NCI-H1436 treated with DMSO at 0.1 percent for 48 hours (cell line): ENCODE measurements at places on chromosomes 4 and X.

- DNase-seq = no peak
These were observed 36.0 kb upstream of the NPNT start for GRCh38 chr4:105859233-105859632.

DNA sequence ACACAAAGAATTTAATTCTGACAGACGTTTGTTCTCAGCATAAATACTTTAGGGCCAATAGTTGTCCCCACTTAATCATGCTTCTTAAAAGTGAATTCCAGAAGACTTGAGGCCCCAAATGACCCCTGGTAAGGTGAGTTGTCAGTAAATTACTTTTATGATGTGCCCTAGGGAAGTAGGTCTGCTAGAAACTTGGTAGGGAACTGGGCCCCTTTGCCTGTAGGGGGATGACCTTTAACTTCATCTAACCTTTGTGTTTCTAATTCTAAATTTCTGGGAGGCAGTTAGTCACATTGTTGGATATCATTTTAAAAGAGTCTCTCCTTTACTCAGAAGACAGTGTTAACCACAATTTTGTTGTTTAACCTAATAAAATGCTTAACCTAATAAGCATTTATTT, 28.8 kb downstream of the HHIP start:
- no peak for DNase-seq

- no peak for DNase-seq
These were observed 117.3 kb downstream of the SYNPO2 start for GRCh38 chr4:119005928-119006460.

DNA sequence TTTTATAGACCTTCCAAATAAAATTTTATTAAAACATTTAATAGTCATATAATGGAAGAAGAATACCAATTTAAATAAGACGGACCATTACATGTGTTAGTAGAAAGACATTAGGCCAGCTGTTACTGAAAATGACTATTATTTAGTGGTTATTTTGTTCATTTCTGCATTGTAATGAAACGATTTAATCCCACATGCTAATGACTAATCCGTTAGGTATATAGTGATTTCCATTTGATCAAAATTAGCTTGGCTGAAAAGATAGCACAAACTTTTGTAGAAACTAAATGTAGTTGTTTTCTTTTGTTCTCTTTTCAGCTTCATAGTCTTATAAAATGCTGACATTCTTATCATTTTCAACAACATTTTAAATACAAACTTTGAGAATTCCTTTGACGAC, 556.1 kb upstream of the TENM3 start:
- DNase-seq = no peak

- DNase-seq = no peak
These were observed 27.8 kb upstream of the TMPRSS11D start for GRCh38 chr4:67911638-67912037.

- DNase-seq = no peak
These were observed 34.5 kb upstream of the CDKN2AIP start for GRCh38 chr4:183409934-183410333.

- DNase-seq = no peak
These were observed 11.7 kb downstream of the BBS12 start for GRCh38 chr4:122744229-122744628.

GRCh38 chrX:12892716-12893115, 13.7 kb upstream of the TLR8 start:
- no peak for DNase-seq

GRCh38 chrX:133649651-133650050, 234.4 kb upstream of the GPC4 start:
- no peak for DNase-seq

- no peak for DNase-seq
These were observed 1875.0 kb upstream of the PCDH7 start for GRCh38 chr4:28845158-28845557.

DNA sequence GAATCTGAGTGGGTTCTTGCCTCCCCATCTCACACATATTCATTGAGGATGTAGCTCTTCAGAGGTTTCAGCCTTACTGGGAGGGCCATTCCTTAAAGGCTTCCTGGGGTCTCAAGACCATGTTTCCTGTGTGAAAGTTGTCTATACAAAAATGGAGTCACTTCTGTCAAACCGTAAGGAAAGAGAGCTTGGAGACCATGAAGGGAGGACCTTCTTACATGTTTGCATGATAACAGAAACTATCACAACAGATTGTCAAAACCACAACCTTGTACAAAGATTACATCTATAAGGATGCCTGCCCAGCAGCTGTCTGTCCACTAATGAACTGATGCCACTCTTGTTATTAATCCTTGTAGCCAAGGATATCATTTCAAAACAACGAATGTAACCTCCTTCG, 139.3 kb downstream of the PDE5A start:
- no peak for DNase-seq

DNA sequence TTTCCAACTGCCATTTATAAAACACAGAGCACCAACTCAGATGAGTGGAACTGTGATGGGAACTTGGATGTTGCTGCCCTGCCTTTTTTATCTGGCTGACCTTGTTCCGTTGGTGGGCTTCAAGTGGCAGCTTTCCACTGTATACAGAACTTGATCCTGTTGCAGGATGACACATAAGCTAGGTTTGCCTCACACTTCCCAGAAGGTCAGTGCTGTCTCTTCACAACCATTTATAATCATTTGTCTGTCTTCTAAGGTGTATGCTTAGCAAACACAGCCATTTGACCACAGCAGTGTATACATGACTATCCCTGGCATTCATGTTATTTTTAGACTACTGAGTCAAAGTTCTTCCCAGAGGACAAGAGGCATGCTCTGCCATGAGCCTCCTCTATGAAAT, 20.3 kb downstream of the DGKK start:
- DNase-seq = no peak

DNA sequence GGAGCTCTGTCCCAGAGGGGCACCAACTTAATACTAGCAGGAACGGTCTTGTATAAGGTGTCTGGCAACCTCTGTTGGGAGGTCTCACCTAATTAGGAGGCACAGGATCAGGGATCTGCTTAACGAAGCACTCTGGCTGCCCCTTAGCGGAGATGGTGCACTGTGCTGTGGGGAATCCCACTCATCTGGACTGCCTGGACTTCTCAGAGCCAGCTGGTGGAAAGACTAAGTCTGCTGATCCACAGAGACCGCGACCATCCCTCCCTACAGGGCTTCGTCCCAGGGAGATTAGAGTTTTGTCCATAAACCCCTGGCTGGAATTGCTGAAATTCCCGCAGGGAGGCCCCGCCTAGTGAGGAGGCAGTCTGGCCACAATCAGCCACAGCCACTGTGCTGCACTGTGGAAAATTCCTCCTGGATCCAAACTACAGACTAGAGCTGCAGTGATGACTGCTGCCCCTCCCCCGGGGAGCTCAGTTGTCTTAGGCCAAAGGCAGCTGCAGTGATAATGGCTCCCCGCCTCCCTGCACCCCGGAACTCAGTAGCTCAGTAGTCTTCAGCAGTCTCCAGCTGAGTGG, 22.0 kb upstream of the ZCCHC4 start:
- no peak for DNase-seq

GRCh38 chr4:86685401-86685800, 91.3 kb downstream of the PTPN13 start:
- DNase-seq = no peak

- no peak for DNase-seq
These were observed 65.2 kb upstream of the UCP1 start for GRCh38 chr4:140633951-140634350.

DNA sequence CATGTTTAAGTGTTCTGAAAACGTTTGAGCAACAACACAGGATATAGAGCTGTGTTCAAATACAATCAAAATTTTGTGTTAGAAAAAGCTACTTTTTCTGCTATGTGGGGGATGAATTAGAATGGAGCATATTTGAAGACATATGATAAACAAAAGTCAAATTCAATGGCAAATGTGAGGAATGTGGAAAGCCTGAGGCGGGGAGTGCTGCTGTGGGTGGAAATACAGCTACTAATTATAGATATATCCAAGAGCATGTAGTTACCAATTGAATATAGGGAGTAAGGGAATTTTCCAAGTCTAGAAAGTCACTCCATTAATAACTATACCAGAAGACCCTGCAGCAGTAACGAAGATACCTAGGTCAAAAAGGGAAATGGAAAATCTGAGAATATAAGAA, 2370.4 kb upstream of the TENM3 start:
- DNase-seq = no peak

- no peak for DNase-seq
These were observed 106.2 kb downstream of the ALPK1 start for GRCh38 chr4:112403101-112403945.

GRCh38 chr4:35644591-35644990, 599.7 kb downstream of the ARAP2 start:
- DNase-seq = no peak

GRCh38 chrX:117645639-117646038, 471.0 kb downstream of the KLHL13 start:
- no peak for DNase-seq

- no peak for DNase-seq
These were observed 2.8 kb downstream of the TIGD2 start for GRCh38 chr4:89114100-89114499.

DNA sequence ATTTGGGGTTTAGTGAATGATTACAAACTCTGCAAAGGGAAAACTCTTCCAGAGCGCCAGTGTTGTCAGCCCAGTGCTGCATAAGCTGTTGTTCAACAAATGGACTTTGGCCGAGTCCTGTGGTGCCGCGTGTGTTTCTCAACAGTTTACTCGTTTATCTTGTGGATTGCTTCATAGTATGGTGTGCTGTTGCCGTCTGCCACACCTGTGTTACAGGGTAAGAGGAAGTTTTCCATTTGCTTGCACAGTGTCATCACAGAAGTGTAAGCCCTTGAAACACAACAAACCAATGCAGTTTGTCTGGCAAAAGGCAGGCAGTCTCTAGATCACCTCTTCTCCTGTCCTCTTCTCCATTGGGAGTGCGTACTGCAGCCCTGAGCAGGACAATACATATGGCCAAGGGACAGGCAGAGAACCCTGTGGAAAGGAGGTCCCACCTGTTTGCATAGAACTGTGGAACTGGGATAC, 66.3 kb downstream of the DCUN1D4 start:
- DNase-seq = no peak

DNA sequence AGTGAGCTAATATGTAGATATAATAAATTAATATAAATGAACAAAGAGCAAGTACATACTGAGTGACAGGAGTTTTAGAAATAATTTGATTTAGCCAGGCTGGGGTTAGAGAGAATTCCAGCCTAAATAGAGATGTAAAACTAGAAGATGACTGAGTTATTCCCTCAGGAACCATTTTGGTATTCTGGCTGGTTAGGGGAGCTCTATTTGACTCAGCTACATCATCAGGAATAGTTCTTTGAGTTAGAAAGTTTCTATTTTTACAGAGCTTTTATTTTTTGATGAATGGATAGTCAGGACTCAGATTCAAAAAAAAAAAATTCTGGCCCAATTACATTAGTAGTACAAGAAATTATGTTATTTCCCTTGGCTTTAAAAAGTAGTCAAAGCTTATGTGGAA, 180.4 kb upstream of the MID1 start:
- DNase-seq = no peak

DNA sequence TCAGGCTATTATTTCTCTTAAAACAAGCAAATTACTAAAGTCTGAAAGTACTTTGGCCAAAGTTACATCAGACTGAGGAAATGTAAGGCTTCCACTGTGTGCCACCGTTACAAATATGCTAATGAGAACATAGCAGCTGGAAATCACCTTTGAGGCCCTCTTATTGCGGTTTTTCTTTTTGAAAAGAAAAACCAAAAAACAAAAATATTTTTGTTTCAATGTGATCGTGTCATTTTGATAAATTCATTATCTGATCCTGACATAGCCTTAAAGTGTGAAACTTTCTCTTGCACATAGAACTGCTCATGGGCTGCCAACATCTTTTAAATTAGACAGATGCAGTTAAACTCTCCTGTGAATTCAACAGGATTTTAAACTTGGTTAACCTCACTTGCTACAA, 2.8 kb upstream of the TIFA start:
- DNase-seq = no peak

- DNase-seq = peak; percentile 30
These were observed 176.0 kb downstream of the MGST2 start for GRCh38 chr4:139841464-139842195.

DNA sequence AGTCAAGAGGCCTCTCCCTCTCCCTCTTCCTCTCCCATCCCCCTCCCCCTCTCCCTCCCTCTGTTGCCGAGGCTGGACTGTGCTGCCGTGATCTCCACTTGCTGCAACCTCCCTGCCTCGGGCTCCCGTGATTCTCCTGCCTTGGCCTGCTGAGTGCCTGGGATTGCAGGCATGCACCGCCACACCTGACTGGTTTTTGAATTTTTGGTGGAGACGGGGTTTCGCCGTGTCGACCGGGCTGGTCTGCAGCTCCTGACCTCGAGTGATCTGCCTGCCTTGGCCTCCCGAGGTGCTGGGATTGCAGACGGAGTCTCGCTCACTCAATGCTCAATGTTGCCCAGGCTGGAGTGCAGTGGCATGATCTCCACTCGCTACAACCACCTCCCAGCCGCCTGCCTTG, 165.1 kb downstream of the CENPC start:
- no peak for DNase-seq

DNA sequence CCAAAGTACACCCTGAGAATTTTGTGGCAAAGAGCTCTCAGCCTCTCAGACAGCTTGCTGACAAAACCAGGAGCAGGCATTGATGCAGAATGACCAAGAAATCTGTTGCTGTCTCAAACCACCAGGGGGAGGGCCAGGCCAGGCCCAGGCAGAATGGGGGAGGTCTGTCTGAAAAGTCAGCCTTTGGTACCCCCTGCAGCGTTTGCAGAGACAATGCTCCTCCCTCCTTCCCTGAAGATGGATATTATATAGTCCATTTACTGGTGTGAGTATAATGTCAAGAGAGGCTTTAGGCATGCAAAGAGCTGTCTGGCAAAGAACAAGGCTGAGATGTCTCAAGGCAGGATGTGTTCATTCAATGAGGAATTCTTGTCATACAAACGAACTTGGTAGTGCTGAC, 52.9 kb upstream of the TRPC5OS start:
- DNase-seq = no peak

DNA sequence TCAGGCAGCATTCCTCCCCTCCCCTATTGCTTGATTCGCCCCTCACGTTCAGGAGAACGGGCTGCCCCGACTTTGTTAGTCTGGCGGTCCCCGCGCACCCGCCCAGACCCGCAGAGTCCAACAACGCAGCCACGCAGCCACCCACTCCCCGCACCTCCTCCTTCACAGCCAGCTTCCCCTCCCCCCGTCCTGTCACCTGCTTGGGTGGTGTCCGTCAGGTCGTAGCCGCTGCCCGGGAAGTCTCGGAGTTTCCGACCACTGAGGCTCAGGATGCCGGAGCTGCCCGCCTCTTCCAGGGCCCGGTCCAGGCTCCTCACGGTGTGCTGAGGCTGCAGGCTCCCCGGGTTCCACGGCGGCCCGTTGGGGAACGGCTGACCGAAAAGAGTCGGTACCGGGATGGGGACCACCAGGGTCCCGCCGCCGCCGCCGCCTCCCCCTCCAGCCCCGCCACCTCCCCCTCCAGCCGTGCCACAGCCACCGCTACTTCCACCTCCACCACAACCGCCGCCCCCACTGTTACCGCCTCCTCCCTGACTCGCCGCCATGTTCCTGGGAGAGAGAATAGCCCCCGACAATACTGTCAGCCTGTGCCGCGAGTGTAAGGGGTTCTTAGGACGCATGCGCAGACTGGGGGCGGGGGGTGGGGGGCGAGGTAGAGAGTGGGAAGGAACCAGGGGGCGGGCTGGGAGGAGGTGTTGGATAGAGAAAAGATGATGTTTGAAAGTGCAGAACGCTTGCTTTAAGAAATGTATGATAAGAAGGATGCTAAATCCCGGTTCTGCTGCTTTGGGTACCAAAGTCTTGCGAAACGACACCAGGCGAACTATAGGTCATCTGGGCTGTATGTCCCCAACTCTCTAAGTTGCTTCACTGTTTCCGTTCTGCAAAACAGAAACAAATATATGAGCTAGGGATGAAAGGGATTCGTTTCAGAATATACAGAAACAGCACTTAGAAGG, at the start of gene LRCH2:
Gene LRCH2, minus strand, starts transcription at position 600 of the 959 bp plus-strand sequence. Its CDS starts 55 bp downstream, at position 545.
- no peak for DNase-seq

GRCh38 chrX:39242187-39242586, 440.9 kb downstream of the MID1IP1 start:
- peak; percentile 7 for DNase-seq
